MV-4-11 (cell line): ENCODE measurements at places on chromosomes 7 and 10.

GRCh38 chr7:111043561-111043960 lies 47.4 kb upstream of the LRRN3 start:
- no peak for DNase-seq

GRCh38 chr7:24972166-24972477 lies 7.9 kb downstream of the OSBPL3 start:
- no peak for DNase-seq

GRCh38 chr10:49594594-49594993 lies 15.5 kb upstream of the SLC18A3 start:
- DNase-seq = no peak

GRCh38 chr10:25615926-25616325 lies 318.1 kb upstream of the MYO3A start:
- DNase-seq = no peak

DNA sequence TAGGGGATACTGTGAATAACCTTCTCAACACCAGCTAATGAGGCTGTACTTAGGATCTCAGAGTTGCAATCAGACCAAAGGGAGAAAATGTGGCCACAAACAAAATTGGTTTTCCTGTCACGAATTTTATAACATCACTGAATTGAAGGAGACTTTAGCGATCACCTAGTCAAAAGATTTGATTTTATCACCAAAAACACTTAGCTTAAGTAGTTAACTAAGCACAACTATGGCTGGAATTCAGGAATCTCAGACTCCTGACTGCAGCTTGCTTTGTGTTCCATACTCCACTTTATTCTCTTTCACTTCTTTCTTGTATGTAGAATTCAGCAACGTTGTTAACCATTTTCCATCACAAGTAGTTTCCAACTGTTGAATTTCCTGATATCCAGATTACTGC lies 152.0 kb downstream of the SLC16A9 start:
- DNase-seq = no peak

GRCh38 chr10:101536800-101537199 lies 51.3 kb downstream of the POLL start:
- DNase-seq = peak; percentile 2

DNA sequence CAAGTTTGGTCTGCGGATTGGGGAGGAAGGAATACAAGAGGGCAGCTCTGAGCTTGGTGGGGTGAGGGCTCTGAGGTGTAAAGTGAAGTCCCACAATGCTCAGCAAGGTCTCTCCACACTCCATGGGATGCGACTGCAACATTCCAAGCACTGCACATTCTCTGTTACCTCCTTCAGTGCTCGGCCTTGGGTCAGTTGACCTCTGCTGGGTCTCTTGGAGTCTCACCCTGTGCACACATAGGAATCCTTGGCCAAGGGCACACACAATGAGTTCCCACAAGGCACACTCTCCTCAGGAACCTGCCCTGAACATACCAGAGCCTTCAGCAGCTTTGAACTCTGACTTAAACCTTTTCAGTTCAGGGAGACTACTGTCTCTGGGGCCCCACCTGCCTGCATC lies 2.4 kb upstream of the WDFY4 start:
- no peak for DNase-seq

DNA sequence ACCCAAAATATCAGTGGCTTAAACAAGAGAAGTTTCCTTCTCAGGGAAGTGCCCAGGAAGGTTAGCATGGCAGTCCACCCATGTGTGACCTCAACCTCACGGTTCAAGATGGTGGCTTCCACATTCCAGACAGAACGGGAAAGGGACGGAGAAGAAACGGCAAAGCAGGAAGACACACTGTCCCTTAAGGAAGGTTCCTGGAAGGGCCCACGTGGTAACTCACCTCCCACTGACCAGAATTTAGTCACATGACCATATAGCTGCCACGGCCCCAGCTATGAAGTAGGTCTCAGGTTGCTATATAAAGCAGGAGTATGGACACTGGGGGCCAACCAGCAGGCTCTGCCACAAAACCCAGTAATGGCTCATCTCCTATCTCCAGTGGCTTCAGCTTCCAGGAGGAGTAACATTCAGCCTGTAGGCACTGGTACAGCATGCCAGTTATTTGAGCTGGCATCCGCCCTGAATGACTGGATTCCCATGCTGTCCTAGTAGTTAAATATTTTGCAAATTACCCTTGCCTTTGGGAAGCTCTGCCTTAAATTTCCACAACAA lies 278.5 kb upstream of the KLF14 start:
- DNase-seq = no peak

DNA sequence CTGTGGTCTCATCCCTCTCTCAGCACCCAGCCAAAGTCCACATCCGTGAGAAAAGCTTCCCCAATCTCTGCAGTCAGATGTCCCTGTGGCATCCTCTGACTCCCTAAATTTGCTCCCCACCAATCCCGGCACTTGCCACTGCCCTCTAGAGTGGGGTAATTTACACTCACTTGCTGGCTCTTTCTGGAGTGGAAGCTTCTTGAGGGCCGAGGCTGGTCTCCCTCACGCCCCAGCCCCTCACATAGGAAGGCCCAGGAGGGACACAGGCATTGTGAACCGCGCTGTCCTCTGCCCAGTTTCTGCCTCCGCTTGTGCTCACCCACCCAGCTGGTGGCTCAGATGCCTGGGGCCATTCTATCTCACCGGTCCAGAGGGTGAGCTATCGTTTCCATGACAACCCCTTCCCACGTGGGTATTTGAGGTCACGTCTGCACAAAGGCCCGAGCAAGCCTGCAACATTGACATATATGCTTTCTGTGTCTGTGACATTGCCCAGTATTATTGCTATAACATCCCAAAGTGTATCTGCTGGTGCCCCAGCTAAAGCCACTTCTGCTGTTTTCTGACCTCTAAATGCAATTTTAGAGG lies 97.3 kb upstream of the CTBP2 start:
- no peak for DNase-seq

- no peak for DNase-seq
Observed at GRCh38 chr10:13705526-13706174, 118.9 kb downstream of the PRPF18 start.

- no peak for DNase-seq
Observed at GRCh38 chr10:6507311-6507710, 72.8 kb downstream of the PRKCQ start.

GRCh38 chr10:46527241-46527811 lies 29.1 kb downstream of the GPRIN2 start:
- no peak for DNase-seq

DNA sequence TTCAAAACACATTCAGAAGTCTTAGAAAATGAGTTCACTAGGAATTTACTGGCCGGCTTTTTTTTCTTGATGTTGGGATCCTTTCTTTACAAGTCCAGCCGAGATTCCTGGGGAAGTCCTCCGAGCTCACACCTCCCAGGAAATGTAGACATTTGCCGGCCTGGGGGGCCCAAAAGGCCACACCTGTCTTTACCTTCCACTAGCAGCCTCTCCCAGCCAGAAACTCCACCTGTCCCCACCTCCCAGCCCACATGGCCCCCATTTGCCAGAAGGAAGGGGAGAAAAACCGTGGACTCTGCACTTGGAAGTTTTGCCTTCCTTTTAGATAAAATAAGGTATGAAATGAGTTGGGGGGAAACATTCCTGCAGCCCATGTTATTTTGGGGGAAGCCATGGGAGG lies 27.6 kb upstream of the EMX2 start:
- no peak for DNase-seq

DNA sequence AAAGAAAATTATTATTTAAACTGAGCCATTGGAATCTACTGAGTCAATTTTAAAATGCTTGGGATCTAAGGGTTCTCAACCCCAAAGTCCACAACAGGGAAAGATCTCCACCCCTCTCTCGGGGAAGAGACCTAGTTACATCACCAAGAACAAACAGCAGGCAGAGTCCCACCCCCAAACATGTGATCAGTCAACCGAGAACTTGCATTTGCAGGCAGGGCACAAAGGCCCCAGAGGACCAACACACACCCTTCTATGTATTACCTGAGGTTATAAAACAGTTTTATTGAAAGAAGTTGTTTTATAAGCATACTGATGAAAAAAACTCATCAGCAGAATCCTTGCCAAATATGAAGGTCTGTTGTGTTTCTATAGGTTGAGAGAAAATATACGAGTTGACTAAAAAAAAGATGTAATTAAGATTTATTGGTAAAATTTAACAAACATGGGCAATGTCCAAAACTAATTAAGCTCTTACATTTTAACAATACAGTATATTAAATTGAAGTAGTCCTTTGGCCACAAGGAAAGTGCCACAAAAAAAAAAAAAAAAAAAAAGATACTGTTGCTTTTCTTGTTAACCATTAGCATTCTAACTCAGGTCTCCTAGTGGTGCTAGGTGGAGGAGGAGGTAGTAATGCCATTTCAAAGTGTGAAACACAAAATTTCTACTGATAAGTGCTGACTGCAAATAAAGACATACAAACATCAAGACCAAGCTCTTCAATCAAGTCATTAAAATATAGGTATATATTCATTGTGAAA lies 975 bp upstream of the USP54 start:
- peak; percentile 12 for DNase-seq

DNA sequence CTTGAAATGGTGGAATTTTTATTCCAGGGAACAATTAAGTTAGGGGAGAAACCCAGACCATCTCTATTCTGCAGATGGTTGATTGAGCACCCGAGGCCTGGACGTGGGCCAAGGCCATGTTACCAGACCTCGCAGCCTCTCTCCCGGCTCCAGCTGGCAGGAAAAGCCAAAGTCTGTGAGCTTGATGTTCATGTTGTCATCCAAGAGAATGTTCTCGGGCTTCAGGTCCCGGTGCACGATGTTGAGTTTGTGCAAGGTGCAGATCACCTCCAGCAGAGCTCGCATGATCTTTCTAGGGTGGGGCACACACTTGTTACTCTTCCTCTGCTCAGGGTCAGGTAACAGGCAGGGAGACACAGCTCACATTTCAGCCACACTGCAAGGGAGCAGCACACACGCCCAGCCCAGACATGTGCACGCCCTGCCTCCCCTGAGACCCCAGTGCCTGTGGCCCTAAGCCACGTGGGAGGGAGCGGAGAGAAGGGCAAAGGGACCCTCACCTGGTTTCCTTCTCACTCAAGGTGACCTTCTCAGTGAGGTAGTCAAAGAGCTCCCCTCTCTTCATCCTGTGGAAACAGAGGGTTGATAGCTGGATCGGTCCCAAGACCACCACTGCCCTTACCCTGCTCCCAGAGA lies 9.5 kb downstream of the PHKG1 start:
- no peak for DNase-seq

- no peak for DNase-seq
Observed at GRCh38 chr10:48604991-48605508, at the start of gene ARHGAP22. TSS of gene ARHGAP22 (minus strand) at chr10:48605073. CDS start at chr10:48604796, 277 bp downstream.

GRCh38 chr7:36318116-36318515 lies 71.5 kb upstream of the ANLN start:
- DNase-seq = no peak

GRCh38 chr7:139774376-139774775 lies 3.4 kb downstream of the HIPK2 start:
- DNase-seq = no peak

GRCh38 chr7:44292876-44293560 lies 32.4 kb downstream of the CAMK2B start:
- DNase-seq = no peak

DNA sequence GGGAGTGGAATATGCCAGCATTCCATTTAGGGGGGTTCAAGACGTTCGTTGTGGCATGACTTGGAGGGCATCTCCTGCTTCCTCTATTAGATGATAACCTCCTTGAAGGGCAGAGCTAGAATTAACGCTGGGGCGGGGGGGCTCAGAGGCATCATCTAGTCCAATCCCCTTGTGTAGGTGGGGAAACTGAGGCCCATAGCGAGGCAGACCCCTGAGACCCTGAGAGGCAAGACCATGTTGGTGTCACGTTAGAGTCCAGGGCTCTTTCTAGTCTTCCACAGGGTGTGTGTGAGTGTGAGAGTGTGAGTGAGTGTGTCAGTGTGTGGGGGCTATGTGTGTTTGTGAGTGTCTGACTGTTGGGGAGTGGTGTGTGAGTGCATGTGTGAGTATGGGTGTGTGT lies 29.3 kb upstream of the NUB1 start:
- DNase-seq = no peak

GRCh38 chr7:124457841-124458240 lies 307.8 kb downstream of the GPR37 start:
- peak; percentile 84 for DNase-seq

GRCh38 chr7:50648076-50648475 lies 82.9 kb upstream of the DDC start:
- no peak for DNase-seq

DNA sequence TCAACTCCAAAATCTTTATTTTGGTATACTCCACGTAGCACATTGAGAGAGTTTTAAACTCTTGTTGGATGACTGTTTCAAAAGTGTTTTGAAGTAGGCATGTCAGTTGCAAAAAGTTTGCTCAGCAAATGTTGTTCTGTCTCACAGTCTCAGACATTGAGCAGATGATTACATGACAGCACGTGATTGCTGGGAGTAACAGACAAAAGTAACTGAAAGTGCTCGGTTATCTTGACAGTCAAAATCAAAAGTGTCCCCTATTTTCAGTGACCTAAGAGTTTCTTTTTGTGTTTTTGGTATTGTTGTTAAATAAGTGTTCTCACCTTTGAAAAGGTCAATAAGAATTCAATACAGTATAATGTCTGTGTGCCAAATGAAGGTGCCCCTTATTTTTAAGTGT lies 84.3 kb downstream of the CFTR start:
- no peak for DNase-seq

GRCh38 chr7:65966146-65966545 lies 15.9 kb downstream of the GUSB start:
- peak; percentile 64 for DNase-seq

DNA sequence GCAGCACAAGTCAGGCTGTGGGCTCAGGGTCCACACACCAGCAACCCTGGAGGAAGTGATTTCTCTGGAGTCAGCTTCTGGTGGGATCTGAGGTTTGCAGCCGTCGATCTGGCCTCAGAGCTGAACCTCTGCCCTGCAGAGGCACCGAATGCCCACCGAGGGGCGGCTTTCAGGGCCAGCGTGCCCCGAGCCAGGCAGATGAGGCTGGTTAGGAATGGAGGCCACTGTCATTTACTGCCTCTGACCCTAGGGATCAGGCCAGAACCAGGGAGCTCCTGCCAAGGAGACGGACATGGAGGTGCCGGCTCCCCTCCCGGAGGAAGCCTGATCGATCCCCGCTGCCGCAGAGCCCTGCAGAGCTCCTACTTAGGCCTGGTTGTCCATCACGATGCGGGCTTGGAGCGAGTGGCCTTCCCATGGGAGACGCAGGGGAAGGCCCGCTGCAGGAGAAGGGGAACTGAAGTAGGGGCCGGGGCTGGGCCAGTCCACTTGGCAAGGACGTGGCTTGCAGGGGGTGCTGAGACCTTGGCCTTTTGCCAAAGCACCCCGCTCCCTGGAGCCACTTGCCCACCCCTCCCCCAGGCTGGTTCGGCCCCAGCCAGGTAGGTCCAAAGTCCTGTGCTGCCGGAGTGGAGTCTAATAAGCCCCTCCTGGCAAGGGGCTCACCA lies 19.6 kb upstream of the ELFN1 start:
- DNase-seq = no peak
